ENCODE measurements at places on chromosomes 12 and 14.

- no peak for DNase-seq
Measured at GRCh38 chr12:74049348-74049747, 488.3 kb upstream of the ATXN7L3B start.

- no peak for DNase-seq
Measured at GRCh38 chr12:42085594-42085993, 59.1 kb downstream of the GXYLT1 start.

GRCh38 chr12:460261-461230 is 807 bp downstream of the B4GALNT3 start:
- DNase-seq, result no peak

DNA sequence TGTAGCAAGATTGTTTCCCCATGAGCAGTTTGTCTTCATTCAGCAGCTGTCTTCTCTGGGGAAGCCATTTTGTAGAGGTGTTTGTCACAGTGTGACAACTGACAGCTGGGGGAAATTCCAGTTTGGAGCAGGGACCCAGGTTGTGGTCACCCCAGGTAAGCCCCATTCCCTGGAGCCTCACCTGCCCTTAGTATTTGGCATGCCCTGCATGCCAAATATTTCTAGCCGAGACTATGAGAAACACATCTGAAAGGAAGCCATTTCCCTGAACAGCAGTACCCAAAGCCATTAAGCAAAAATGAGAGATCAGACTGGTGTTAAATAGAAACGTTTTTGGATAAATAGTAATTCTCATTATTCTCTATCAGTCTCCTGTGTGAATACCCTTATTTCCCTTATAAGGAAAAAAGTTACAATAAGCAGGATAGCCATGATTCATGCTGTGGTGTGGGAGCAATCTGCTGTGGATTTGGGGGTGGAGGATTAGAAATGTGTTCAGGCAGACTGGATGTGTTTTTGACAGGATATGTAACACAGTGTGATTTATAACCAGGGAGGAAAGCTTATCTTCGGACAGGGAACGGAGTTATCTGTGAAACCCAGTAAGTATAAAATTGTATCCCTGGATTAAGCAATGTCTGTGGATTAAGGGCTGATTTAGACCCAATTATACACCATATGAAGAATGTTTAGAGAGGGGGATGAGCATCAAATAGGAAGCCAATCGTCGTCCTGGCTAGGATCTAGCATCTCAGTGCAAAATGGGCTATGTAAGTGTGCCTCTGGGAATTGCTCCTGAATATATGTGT is 68.9 kb downstream of the DAD1 start:
- no peak for DNase-seq

GRCh38 chr12:104376650-104377513 is 73.3 kb downstream of the EID3 start:
- no peak for DNase-seq

- DNase-seq, result no peak
Measured at GRCh38 chr14:93821051-93821450, 32.8 kb upstream of the PRIMA1 start.

DNA sequence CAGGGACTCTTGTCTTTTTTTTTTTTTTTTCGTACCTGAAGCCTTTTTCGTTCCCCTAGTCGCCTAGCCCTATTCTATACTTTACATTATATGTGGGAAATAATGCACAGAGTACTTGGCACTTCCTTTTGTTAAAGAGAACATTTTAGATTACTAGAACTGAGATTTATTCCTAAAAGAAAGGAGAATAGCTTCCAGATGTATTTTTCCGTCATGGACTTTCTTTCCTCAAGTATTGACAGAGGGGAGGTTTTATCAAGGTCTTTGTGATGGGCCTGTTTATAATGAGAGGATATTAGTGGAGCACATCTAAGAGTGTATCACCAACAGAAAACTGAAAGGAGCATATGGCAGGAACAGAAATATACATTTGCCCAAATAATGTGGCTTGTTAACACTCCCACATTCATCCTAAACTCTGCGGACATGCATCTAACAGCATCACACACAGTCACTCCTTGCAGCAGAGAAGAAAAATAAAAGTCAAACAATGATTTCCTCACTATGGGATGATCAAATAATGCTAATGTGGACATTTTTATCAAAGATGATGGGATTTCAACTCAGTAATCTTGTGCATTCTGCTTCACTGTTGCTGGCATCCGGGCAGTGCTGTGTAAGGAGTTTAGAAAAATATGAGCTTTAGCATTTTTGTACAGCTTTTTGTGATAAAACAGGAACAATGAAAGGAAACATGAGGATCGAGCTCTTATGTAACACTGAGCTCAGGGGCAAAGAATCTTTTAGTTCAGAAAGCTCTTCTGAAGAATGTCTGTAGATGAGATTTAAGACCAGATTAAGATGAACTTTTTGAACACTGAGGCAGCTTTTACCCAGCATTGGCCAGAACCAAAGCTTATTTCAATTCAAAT is 183.1 kb downstream of the EGLN3 start:
- DNase-seq, result no peak

DNA sequence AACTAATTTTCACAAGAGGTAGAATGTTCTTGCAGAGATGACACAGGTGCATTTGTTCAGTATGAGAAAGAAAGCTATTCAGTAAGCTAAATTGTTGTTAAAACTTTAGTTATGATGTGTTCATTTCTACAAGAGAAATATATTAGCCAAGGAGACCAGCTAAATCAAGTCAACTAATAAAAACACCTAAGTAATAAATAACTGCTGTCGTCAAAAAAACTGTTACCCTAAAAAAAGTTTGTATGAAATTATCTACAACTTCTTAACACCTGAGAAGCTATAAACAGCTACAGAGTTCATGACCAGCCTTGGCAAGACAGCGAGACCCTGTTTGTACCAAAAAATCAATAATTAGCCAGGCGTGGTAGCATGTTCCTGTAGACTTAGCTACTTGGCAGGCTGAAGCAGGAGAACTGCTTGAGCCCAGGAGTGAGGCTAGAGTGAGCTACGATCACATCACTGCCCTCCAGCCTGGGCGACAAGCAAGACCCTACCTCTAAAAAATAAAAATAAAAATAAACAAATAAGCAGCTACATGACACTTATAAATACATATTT is 67.6 kb upstream of the AP4S1 start:
- DNase-seq, result no peak

GRCh38 chr12:57822392-57823130 is 4.0 kb upstream of the AVIL start:
- DNase-seq, result no peak

GRCh38 chr14:23168246-23168645 is 15.2 kb downstream of the SLC7A8 start:
- no peak for DNase-seq

- DNase-seq, result no peak
Measured at GRCh38 chr14:64508215-64508776, 3.7 kb downstream of the ZBTB1 start.

DNA sequence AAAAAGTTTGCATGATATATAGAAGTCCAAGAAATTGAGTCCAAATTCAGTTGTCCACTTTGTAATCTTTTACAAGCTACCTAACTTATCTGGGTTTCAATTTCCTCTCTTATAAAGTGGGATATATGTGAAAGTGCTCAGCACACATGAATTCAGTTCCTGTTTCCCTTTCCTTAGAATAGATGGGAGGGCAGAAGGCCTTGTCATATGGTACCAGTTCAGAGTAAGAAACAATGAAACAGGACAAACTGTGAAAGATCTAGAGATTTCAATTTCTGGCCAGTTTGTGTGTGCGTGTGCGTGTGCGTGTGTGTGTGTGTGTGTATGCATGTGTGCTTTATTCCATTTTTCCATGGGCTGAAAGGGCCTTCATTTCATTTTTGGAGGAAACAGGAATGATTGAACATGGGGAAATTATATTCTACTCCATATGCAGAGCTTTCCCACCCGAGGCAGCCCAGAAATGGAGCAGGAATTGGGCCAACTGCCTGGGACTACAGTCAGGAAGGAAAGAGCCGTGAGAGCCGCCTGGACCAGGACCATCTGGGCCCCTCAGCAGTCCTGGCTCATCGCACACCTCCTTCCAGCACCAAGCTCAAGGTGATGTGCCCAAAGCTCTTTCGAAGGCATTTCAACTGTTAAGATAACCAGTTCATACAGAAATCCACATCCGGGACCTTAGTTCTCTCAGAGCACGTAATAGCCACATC is 183.2 kb downstream of the EPS8 start:
- no peak for DNase-seq

DNA sequence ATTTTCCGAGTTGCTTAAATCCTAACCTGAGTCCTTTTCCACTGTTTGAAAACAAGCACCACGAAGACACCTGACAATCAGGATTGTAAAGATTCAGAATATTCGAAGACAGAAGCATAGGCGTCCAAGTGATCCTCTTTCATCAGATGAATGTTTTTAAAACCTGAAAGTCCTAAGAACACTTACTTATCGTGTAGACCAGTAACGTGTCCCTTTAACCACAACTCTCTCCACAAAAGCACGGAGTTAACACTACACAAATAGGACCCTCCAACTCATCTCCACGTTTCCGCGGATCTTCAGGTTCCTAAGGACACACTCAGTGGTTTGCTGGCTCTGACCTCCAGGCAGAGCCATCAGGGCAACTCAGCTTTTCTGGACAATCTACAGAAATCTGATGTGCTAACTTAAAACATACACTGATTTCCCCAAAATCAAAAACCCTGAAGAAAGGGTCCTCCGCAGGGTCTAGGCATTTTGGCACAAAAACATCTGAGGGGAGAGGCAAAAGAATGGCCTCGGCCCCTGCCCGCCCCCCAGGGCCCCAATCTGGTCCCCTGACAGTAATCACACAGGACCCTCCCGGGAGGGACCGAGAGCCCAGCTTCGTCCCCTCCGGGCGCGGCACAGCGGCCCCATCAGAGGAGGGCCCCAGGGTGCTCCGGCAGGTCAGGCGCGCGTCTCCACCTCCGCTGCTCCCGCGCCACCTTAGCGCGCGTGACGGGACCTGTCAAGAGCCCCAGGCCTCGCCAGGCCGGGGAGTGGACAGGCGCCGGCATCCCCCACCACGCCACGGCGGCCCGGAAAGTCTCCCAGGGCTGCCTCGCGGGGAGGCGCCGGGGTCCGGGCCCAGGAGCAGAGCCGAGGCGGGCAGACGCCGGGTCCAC is 925 bp downstream of the DICER1 start:
- DNase-seq, result no peak

- no peak for DNase-seq
Measured at GRCh38 chr14:21536418-21537089, 10.4 kb upstream of the SALL2 start.

DNA sequence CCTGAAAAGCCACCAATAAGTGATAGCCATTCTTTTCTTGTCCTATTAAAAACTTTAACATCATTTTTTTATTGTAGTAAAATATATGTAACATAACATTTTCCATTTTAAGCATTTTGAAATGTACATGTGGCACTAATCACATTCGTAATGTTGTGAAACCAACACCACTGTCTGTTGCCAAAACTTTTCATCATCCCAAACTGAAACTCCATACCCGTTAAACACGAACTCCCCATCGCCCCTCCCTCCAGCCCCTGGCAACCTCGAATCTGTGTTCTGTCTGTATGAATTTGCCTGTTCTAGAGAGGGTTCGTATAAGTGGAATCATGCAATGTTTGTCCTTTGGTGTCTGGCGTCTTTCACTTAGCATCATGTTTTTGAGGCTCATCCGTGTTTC is 75.9 kb downstream of the CCDC92 start:
- DNase-seq, result no peak

GRCh38 chr12:12032851-12033797 is 37.6 kb upstream of the BCL2L14 start:
- DNase-seq, result peak; percentile 89

GRCh38 chr12:106908561-106908960 is 47.1 kb upstream of the TMEM263 start:
- no peak for DNase-seq

GRCh38 chr14:66724996-66725395 is 217.0 kb downstream of the GPHN start:
- no peak for DNase-seq

DNA sequence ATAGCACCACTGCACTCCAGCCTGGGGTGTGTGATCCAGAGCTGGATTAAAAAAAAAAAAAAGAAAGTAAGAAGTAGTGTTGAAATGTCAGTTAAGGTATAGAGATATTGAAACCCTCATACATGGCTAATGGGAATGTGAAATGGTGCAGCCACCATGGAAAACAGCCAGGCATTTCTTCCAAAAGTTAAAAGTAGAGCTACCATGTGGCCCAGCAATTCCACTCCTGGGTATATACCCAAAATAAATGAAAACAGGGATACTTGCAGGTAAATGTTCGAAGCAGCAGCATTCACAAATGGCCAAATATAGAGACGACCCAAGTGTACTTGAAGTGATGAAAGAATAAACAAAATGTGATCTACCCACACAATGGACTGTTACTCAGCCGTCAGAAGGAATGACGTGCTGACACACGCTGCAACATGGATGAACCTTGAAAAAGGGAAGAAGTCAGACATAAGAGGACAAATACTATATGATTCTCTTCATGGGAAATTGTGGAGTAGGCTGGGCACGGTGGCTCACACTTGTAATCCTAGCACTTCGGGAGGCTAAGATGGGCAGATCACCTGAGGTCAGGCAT is 15.2 kb downstream of the IL31 start:
- DNase-seq, result no peak

DNA sequence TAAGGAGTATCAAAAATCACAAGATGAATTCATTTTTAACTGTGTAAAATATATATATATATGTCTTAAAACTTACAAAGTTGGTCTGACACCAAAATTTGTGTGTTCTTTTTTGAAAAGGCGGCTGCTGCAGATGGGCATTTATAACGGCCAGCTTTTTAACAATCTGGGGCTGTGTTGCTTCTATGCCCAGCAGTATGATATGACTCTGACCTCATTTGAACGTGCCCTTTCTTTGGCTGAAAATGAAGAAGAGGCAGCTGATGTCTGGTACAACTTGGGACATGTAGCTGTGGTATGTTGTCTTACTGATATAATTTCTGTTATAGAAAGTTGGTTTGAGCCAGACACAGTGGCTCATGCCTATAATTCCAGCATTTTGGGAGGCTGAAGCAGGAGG is 47.0 kb downstream of the TTC8 start:
- DNase-seq, result no peak

GRCh38 chr14:61111209-61111665 is 130.2 kb downstream of the SLC38A6 start:
- no peak for DNase-seq

GRCh38 chr12:72888693-72889092 is 616.5 kb downstream of the TRHDE start:
- no peak for DNase-seq

GRCh38 chr14:98348505-98348904 is 923.5 kb downstream of the BCL11B start:
- no peak for DNase-seq

DNA sequence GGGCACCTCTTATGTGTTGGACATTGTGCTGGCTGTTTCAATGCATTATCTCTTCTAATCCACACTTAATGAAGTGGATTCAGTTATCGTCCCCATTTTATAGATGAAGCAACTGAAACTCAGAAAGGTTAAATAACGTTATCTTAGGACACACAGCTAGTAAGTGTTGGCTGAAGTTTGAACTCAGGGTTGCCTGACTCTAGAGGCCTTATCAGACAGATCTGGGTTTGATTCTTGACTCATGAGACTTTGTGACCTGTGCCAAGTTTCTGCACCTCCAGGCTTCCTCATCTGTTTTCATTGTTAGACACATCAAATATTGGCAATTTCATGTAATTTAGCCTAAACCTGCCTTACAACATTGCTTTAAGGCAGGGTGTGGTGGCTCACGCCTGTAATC is 18.2 kb upstream of the IRF2BPL start:
- no peak for DNase-seq

All from NCI-H2081 (cell line).